Pancreas (tissue), 10 donors: ENCODE measurements at places on chromosomes 13 and 19. TPM values are rescaled to one million over a fixed set of nuclear protein-coding genes. Genes with fewer than 3 reads are reported as not detected.

Gene NOVA2
- total RNA-seq: 0.43 TPM

Gene FARP1
- total RNA-seq: 69.3 TPM

- no peak for DNase-seq
These were observed 31.2 kb downstream of the C13orf46 start for GRCh38 chr13:113942591-113943103.

DNA sequence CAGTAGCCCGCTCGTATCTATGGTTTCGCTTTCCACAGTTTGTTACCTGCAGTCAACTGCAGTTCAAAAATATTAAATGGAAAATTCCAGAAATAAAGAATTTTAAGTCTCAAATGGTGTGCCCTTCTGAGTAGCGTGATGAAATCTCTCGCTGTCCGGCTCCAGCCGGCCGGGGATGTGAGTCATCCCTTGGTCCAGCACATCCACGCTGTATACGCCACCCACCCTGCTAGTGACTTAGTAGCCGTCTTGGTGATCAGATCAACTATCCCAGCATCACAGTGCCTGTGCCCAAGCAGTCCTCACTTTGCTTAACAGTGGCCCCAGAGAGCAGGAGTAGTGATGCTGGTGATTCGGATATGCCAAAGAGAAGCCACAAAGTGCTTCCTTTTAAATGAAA lies 40.0 kb downstream of the ZNF331 start:
- no peak for DNase-seq

DNA sequence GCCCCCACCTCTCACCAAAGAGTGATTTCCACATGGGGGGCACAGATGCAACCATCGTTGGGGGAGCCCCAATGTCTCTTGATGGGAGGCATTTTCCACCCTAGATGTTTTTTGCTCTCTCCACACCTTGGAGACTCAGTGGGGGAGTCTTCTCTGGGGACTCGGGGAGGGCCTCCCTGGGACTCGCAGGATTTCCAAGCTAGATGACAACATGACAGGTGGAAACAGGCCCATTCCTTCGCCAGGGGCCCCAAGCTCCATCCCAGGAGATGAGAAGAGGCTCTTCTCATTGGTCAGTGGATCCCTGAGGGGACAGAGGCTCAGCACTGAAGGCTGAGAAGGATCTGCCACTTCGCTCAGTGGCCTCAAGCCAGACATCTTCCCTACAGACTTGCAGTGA lies 12.7 kb upstream of the KIR2DL4 start:
- no peak for DNase-seq
